ENCODE measurements at places on chromosomes 7 and 10.
A peak's percentile ranks its signal among the peaks of the same experiment; 100 is the strongest.

GRCh38 chr10:88989824-88990383 is 694 bp upstream of the FAS start:
- peak; percentile 58 for DNase-seq

DNA sequence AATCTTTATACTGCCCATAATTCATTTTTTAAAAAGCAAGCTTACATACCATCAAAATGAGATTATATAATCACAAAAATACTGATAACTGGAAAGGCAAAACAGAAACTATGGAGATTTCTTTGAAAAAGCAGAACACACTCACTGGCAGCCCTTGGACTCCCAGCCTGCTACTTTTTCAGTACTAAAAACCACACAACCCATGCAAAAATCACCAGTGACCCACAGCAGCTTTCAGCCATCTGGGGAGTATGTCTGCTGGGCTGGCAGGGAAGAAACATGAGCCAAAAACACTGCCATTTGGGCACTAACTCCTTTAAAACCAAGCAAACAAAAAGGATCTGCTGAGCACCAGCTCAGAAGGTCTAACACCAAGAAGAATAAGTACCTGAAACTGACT is 80.0 kb upstream of the DDC start:
- DNase-seq: no peak

- no peak for DNase-seq
Observed at GRCh38 chr7:30479202-30480120, 877 bp upstream of the NOD1 start.

- DNase-seq: no peak
Observed at GRCh38 chr7:136594739-136595144, 273.7 kb upstream of the CHRM2 start.

DNA sequence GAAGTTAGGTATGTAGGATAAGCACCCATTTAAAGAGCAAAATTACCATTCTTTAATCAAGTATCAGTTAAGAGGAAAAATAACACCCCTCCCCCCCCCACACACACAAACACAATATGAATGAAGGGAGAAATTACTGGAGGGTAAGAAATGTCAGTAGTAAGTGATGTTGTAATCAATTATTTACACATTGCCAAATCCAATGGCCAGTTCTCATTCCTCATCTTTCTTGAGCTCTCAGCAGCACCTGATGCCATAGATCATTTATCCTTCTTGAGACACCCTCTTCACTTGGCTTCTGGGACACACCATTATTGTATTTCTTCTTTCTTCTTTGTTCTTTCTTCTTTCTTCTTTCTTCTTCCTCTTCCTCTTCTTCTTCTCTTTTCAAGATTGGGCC is 33.7 kb upstream of the FAM3C start:
- DNase-seq: no peak

- no peak for DNase-seq
Observed at GRCh38 chr10:129694184-129694583, 227.1 kb downstream of the MGMT start.

All from hindlimb muscle (tissue), 1 donor.